Testis (tissue), 5 donors: ENCODE measurements at places on chromosomes 16 and 17. TPM values are rescaled to one million over a fixed set of nuclear protein-coding genes. Genes with fewer than 3 reads are reported as not detected.
A peak's percentile ranks its signal among the peaks of the same experiment; 100 is the strongest.

DNA sequence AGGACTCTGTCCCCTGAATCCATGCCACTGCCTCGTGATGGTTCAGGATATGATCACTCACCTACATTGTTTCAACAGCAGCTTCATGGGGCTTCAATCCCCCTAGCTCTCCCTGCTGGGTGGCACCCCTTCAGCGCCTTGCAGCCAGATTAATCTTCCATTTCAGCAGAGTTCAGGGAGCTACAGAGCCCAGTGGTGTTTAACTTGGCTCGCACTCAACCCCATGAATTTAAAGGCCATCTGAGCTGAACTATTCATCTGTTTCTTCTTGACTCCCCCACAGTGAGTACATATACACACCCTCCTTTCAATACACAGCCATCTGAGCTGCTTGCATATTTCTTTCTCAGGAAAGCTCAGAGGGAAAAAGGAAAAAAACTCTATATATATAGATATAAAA lies 202.8 kb upstream of the C16orf82 start:
- H3K27me3 ChIP-seq, result no peaks in the 10 kb centered on the region
- H3K36me3 ChIP-seq, result no peaks in the 10 kb centered on the region
- no peak overlapping the region for H3K4me3 ChIP-seq
- DNase-seq, result no peak

- no peak for DNase-seq
- no peak overlapping the region for H3K27ac ChIP-seq
- H3K27me3 ChIP-seq, result no peaks in the 10 kb centered on the region
Measured at GRCh38 chr16:56895813-56896212, 30.8 kb downstream of the SLC12A3 start.

TEN1 gene
- total RNA-seq, result 17.8 TPM

DNA sequence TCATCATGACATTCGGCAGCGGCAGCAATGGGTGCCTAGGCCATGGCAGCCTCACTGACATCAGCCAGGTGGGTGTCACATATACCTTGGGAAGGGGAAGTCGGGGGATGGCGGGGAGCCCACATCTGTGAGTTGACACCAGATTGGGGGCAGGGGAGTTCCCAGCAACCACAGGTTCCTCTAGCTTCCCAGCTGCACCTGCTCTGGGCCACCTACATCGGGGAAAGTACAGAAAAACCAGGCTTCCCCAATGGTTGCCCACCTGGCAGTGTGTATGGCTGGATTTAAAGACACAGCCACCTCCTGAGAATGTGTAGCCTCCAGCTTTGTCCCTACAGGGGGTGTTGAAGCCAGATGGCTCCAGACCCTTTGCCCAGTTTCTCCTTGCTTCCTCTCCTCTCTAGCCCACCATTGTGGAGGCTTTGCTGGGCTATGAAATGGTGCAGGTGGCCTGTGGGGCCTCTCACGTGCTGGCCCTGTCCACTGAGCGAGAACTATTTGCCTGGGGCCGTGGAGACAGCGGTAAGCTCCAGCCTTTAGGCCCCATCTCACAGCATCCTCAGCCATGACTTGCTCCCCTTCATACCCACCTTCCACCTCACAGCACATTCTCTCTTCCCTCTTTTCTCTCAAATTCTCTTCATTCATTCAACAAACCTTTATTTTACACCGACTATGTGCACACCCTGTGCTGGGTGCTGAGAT lies 5.0 kb upstream of the TRAF4 start:
- H3K27ac ChIP-seq, result no peak overlapping the region
- no peaks in the 10 kb centered on the region for H3K36me3 ChIP-seq
- no peaks in the 10 kb centered on the region for H3K4me1 ChIP-seq
- no peaks in the 10 kb centered on the region for H3K27me3 ChIP-seq
- no peak for DNase-seq

TBC1D28 gene
- total RNA-seq, result 29.3 TPM

- H3K4me1 ChIP-seq, result peaks cover 15% of the 10 kb centered on the region
- DNase-seq, result peak; percentile 86
- no peak overlapping the region for H3K27ac ChIP-seq
- no peaks in the 10 kb centered on the region for H3K27me3 ChIP-seq
- no peaks in the 10 kb centered on the region for H3K36me3 ChIP-seq
Measured at GRCh38 chr17:78716814-78717393, 65.2 kb downstream of the CYTH1 start.

CMTM4 gene
- 59.2 TPM for total RNA-seq

DNA sequence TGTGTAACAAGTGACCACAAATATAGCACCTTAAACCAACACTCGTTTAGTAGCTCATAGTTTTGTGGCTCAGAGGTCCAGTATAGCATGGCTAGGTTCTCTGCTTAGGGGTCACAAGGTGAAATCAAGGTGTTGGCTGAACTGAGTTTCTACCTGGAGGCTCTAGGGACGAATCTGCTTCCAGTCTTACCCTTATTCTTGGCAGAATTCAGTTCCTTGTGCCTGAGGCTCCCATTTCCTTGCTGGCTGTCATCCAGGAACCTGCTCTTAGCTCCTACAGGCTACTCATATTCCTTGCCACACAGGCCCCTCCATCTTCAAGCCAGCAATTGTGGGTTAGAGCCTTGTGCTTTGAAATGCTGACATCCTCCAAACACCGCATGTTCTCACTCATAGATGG lies 212.3 kb upstream of the CDH13 start:
- H3K4me1 ChIP-seq, result no peaks in the 10 kb centered on the region
- H3K27me3 ChIP-seq, result no peaks in the 10 kb centered on the region
- no peak overlapping the region for H3K4me3 ChIP-seq
- DNase-seq, result no peak
- H3K36me3 ChIP-seq, result no peaks in the 10 kb centered on the region
